H1 (cell line): ENCODE measurements at places on chromosomes 2 and 18. TPM values are rescaled to one million over a fixed set of nuclear protein-coding genes. Genes with fewer than 3 reads are reported as not detected.

DNA sequence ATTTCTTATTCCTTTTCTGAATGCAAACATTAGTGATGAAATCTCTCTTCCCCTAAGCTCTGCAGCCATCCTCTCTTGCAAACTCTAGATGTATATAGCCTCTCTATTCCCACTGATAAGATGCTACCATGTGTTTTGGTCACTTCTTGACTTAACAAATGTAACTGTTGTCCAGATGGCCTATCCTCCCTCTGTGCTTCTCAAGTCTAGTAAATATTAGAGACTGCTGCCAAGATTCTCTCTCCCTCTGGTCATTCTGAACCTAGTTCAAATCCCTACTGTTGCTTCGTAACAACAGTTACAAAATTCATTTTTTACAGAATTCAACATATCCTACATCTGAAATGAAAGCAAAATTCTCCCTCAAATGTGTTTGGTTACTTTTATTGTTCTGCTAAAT lies 156.6 kb downstream of the TXNL1 start:
- no peaks in the 10 kb centered on the region for H3K27me3 ChIP-seq
- no peak for DNase-seq
- H3K27ac ChIP-seq, result no peak overlapping the region
- H3K4me1 ChIP-seq, result no peaks in the 10 kb centered on the region
- H3K4me3 ChIP-seq, result no peak overlapping the region

GRCh38 chr18:3230401-3231334 lies 10.9 kb upstream of the MYOM1 start:
- H3K4me1 ChIP-seq, result peaks cover 8% of the 10 kb centered on the region
- no peaks in the 10 kb centered on the region for H3K36me3 ChIP-seq
- H3K27me3 ChIP-seq, result no peaks in the 10 kb centered on the region
- no peak overlapping the region for H3K27ac ChIP-seq
- DNase-seq, result no peak
- no peak overlapping the region for H3K4me3 ChIP-seq

The CAPN13 gene
- 1.5 and 2.4 TPM in 2 replicates for polyA plus RNA-seq

DNA sequence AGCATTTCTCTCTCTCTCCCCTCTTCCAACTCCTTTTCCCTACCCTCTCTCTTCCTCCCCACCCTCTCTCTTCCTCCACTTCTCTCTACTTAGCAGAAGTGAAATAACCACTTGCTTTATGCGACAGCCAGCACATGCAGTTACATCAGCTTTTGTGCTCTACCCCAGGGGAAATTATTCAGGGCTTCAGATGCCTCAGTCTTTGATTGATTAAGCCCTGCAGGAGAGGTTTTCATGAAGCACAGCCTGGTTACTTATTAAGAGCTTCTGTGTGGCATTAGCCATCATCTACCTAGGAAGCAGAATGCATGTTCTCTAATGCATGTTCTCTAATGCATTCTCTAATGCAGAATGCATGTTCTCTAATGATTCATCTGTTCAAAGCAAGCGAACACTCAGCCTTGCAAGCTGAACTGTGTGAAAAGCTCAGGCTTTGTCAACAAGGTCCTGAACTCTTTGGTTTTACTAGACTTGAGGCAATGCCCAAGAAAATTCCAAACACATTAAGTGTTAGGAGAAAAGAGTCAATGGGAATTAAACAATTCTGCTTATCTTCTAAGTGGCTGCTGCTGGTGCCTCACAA lies 56.1 kb downstream of the LHCGR start:
- DNase-seq, result no peak
- no peaks in the 10 kb centered on the region for H3K36me3 ChIP-seq
- no peak overlapping the region for H3K27ac ChIP-seq
- H3K4me1 ChIP-seq, result peaks cover 6% of the 10 kb centered on the region
- no peak overlapping the region for H3K4me3 ChIP-seq

The SMYD1 gene
- polyA plus RNA-seq, result 0.05 and 0.06 TPM in 2 replicates

The NABP1 gene
- polyA plus RNA-seq, result 0.58 and 0.63 TPM in 2 replicates

GRCh38 chr2:183000846-183001245 lies 37.4 kb downstream of the NCKAP1 start:
- no peak overlapping the region for H3K27ac ChIP-seq
- DNase-seq, result no peak
- peaks cover 2% of the 10 kb centered on the region; the same call in 1 of the 2 replicates for H3K36me3 ChIP-seq

The SUCLG1 gene
- 14.6 and 19.9 TPM in 2 replicates for polyA plus RNA-seq

DNA sequence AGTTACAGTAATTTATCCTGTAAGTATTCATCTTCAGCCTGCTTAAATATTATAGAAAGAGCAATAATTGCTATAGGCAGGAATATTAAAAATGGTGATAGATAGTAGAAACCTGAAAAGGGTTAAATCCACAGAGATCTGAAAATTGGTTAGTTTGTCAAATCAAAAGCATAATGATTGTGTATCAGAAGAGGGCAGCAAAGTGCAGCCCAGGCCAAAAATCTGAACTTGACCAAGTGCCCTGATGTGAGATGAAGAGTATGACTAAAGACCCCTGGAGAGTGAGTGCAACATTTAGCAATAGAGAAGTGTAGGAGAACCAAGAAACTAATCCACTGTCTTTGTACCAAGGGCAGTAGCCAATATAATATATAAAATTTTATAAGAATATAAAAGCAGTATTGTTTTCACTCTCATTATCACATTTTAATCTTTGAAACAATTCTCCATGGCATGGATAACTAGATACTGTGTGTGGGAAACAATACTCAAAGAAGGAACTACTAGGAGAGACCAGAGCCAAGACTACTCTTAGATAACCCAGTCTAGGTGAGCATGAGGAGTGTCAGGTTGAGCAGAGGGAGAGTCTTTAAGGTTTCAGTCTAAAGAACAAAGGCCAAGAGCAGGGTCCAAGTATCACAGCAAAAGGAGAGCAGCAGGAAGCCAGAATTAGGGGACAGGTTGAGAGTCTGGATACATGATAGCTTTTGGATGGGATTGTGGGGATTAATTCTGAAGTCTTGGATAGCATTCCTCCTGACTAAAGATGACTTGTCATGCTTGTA lies 148.7 kb downstream of the CALCRL start:
- no peak overlapping the region for H3K4me3 ChIP-seq
- H3K27me3 ChIP-seq, result no peaks in the 10 kb centered on the region
- H3K4me1 ChIP-seq, result 0 out of 2 replicates have a peak, but pooled peaks cover 2% of the 10 kb centered on the region
- H3K27ac ChIP-seq, result no peak overlapping the region

DNA sequence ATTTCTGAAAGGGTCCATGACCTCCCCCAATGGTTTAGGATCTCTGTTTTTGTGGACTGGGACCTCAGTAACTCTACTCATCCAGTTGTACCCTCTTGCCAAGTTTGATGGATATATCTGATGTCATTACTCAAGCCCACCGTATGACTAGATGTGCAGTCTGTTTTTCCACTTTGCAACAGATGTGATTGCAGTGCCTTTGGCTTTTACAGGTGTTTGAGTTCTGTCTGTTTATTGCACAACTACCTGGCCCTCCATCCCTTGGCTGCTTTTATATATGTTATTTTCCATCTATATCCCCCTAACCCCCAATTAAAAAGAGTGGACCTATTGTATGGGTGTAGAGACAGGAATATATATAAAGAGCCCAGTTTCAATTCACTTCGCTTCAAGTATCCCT lies 10.8 kb downstream of the NCOA1 start:
- no peak overlapping the region for H3K4me3 ChIP-seq
- H3K27ac ChIP-seq, result no peak overlapping the region
- H3K4me1 ChIP-seq, result no peaks in the 10 kb centered on the region
- H3K27me3 ChIP-seq, result no peaks in the 10 kb centered on the region

- DNase-seq, result no peak
- no peak overlapping the region for H3K27ac ChIP-seq
- H3K4me1 ChIP-seq, result no peaks in the 10 kb centered on the region
- H3K4me3 ChIP-seq, result no peak overlapping the region
- H3K36me3 ChIP-seq, result 0 out of 2 replicates have a peak, but pooled peaks cover 4% of the 10 kb centered on the region
- no peaks in the 10 kb centered on the region for H3K27me3 ChIP-seq
These were observed 2.6 kb downstream of the CNPPD1 start for GRCh38 chr2:219174146-219174545.

DNA sequence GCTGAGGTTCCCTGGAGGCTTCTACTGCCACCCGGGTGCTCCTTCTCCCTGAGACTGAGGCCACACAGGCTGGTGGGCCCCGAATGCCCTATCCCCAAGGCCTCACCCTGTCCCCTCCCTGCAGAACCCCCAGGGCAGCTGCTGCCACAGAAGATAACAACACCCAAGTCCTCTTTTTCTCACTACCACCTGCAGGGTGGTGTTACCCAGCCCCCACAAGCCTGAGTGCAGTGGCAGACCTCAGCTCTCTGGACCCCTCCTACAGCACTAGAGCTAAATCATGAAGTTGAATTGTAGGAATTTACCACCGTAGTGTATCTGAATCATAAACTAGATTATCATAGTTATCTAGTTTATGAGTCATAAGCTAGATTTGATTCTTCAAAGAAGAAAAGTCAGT lies 7.3 kb upstream of the CENPA start:
- no peak overlapping the region for H3K4me3 ChIP-seq
- no peaks in the 10 kb centered on the region for H3K27me3 ChIP-seq
- H3K27ac ChIP-seq, result no peak overlapping the region
- H3K36me3 ChIP-seq, result 0 out of 2 replicates have a peak, but pooled peaks cover 5% of the 10 kb centered on the region
- H3K4me1 ChIP-seq, result no peaks in the 10 kb centered on the region
- no peak for DNase-seq

- H3K4me1 ChIP-seq, result peaks cover 6% of the 10 kb centered on the region
- no peak for DNase-seq
- H3K36me3 ChIP-seq, result no peaks in the 10 kb centered on the region
- H3K27me3 ChIP-seq, result peaks cover 39% of the 10 kb centered on the region
- no peak overlapping the region for H3K27ac ChIP-seq
These were observed 2.1 kb downstream of the KCNG2 start for GRCh38 chr18:79799619-79800370.

The PAX8 gene
- 0.02 and 0.08 TPM in 2 replicates for polyA plus RNA-seq

- no peak for DNase-seq
- H3K27me3 ChIP-seq, result no peaks in the 10 kb centered on the region
- peaks cover 3% of the 10 kb centered on the region for H3K4me1 ChIP-seq
These were observed 267.6 kb downstream of the GBX2 start for GRCh38 chr2:235900631-235901030.

The RNF144A gene
- polyA plus RNA-seq, result 14.0 and 14.1 TPM in 2 replicates

DNA sequence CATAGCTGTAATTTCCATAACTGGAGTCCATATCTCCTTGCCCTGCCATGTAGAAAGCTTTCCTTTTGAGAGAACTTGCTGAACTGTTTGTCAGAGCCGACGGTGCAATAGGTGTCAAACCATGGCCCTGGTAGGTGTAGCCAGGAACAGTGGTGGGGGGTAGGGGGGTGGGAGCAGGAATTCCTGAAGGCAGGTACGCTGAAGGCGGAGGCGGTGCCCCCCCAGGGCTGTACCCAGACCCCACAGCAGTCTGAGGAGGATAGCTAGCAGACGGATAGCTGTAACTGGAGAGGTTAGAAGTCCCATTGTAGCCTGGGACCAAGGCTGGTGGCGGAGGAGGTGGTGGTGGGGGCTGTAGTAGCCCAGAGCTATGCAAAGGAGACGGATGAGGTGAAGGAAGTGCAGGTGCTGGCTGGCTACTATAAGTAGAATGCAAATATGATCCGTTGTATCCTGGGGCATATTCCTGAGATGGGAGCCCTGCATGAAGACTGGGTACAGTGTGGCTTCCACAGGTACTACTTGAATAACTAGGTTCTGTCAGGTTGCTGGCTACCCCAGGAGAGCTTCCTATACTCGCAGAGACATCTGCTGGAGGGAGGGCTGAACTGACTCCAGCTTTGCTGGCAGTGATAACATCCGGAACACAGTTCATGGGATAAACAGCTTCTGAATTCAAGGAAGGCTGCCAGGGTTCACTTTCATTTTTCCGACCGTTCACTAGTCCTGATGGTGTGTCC lies 124.8 kb downstream of the FIGN start:
- no peak overlapping the region for H3K4me3 ChIP-seq
- H3K27me3 ChIP-seq, result no peaks in the 10 kb centered on the region
- H3K27ac ChIP-seq, result no peak overlapping the region
- H3K36me3 ChIP-seq, result peaks cover 19% of the 10 kb centered on the region
- peaks cover 3% of the 10 kb centered on the region for H3K4me1 ChIP-seq
- peak; percentile 56 for DNase-seq

- no peaks in the 10 kb centered on the region for H3K27me3 ChIP-seq
- peaks cover 3% of the 10 kb centered on the region; the same call in 1 of the 2 replicates for H3K4me1 ChIP-seq
- peak overlapping the region; percentile 67 for H3K27ac ChIP-seq
- no peaks in the 10 kb centered on the region for H3K36me3 ChIP-seq
- peak overlapping the region; percentile 77 for H3K4me3 ChIP-seq
These were observed 762 bp upstream of the SPOPL start for GRCh38 chr2:138500592-138501424.

- no peaks in the 10 kb centered on the region; the same call in 1 of the 2 replicates for H3K27me3 ChIP-seq
- no peaks in the 10 kb centered on the region for H3K36me3 ChIP-seq
- no peaks in the 10 kb centered on the region for H3K4me1 ChIP-seq
- no peak for DNase-seq
- H3K4me3 ChIP-seq, result no peak overlapping the region
- no peak overlapping the region for H3K27ac ChIP-seq
These were observed 22.6 kb downstream of the BCL2L11 start for GRCh38 chr2:111143107-111143842.

DNA sequence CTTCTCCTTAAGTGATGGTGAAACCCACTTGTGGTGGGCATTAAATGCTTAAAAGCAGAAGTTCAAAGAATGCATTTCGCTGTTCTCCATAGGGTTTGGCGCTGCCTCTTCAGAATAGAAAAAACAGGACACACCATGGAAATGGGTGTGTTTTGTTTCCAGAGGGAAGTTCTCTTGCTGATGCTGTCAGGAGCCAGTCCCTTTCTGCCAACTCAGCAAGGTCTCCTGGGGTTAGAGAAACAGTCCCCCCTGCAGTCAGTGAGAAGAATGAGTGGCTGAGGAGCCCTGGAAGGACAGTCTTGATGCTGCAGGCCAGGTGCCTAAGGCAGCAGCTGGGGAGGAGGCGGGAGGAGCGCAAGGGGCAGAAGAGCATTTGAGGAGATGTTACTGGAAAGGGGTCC lies 37.8 kb upstream of the ASAP2 start:
- no peak overlapping the region for H3K27ac ChIP-seq
- no peak for DNase-seq
- no peak overlapping the region for H3K4me3 ChIP-seq

- H3K36me3 ChIP-seq, result no peaks in the 10 kb centered on the region
- no peak for DNase-seq
- no peaks in the 10 kb centered on the region; the same call in 1 of the 2 replicates for H3K4me1 ChIP-seq
- H3K27me3 ChIP-seq, result no peaks in the 10 kb centered on the region
- no peak overlapping the region for H3K4me3 ChIP-seq
These were observed 310.9 kb downstream of the PRKCE start for GRCh38 chr2:45962177-45962921.

The AMER3 gene
- 0.15 and 0.17 TPM in 2 replicates for polyA plus RNA-seq

- no peak overlapping the region for H3K27ac ChIP-seq
- H3K36me3 ChIP-seq, result no peaks in the 10 kb centered on the region
- no peaks in the 10 kb centered on the region for H3K27me3 ChIP-seq
- no peaks in the 10 kb centered on the region for H3K4me1 ChIP-seq
- H3K4me3 ChIP-seq, result no peak overlapping the region
- DNase-seq, result no peak
These were observed 64.1 kb upstream of the CNGA3 start for GRCh38 chr2:98282109-98282508.

DNA sequence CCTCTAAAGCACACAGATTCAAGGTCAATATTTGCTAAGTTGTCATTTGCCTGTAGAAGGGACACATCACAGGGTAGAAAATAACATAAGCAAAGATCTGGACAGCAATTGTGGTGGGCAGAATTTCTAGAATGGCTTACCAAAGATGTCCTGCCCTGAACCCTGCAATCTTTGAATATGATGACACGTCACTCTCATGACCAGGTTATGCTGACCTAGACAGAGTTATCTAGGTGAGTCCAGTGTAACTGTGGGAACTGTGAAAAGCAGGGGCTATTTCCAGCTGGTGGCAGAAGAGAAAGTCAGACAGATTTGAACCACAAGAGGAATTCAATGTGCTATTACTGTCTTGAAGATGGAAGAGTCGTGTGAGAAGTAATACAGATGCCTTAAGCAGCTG lies 112.3 kb upstream of the CNGA3 start:
- no peak for DNase-seq
- H3K4me3 ChIP-seq, result no peak overlapping the region
- no peaks in the 10 kb centered on the region for H3K27me3 ChIP-seq
- no peaks in the 10 kb centered on the region for H3K36me3 ChIP-seq
- H3K4me1 ChIP-seq, result no peaks in the 10 kb centered on the region

The NAT8 gene
- not detected in 2 replicates for polyA plus RNA-seq

The REG1B gene
- not detected in 2 replicates for polyA plus RNA-seq

The ACTG2 gene
- polyA plus RNA-seq, result 4.8 and 6.2 TPM in 2 replicates

The CBLN2 gene
- not detected in 2 replicates for polyA plus RNA-seq
